ENCODE measurements at places on chromosomes 5 and 9.
A peak's percentile ranks its signal among the peaks of the same experiment; 100 is the strongest.

DNA sequence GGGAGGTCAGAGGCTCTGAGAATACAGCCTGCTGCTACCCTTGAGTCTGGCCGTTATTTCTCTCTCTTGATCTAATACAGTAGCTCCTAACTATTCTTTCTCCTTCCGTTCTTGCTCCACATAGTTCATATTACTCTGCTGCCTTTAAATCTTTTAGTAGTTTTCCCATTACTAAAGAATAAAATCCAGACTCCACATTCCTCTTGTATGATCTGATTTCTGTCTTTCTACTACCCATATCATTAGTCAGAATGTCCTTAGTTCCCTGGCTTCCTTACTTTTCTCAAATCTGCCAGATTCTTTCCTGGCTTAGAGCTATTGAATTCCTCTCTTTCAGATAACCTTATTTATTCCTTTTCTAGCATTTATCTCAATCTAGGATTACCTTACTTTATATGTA lies 40.0 kb downstream of the MARCHF6 start:
- no peak for DNase-seq

GRCh38 chr5:67494186-67494855 lies 297.7 kb upstream of the CD180 start:
- no peak for DNase-seq

DNA sequence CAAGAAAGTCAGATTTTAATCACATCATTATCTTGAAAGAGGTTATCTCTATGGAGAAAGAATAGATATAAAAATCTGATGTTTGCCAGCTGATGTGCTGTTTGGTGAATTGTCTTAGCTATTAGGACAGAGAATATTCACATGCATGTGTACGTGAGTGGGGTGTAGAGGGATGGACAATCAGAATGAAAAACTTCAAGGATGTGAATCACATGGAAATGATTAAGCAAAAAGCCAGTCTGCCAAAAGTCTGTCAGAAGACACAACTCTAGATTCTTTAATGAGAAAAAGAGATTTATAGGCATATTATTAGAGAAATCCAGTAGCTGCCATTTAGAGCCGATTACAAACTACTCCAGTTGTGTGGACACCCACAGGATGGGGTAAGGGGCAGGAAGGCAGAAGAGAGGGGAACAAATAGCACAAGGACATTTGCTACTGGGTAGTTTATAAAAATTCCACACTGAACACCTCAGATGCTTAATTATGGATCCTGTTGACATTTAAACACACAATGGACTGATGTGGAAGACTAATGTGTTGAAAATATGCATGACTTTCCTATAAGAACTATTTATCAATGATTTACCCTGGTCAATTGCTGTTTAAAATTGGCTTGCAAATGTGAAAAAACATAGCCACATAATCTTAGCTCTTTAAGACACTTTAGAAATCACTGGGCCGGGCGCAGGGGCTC lies 127.4 kb downstream of the PTTG1 start:
- no peak for DNase-seq

GRCh38 chr5:343461-344401 lies 22.2 kb downstream of the AHRR start:
- DNase-seq, result no peak

DNA sequence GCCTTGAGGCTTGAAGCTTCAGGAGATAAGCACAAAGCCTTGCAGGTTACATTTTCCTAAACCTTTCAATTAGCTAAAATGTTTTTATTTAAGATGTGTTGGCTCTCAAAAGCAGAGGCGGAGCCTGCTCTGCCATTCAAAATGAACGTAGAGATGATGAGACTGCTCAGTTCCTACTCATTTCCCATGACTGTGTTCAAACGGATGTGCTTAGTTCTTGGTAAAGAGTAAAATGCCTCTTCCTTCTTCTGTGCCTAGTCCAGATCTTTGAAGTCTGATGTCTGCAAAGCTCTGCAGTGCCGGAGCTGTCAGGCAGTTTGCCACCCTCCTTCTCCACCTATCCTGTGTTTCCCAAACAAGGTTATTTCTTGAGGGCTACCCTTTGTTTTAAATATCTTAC lies 46.3 kb upstream of the ADAMTSL1 start:
- DNase-seq, result no peak

GRCh38 chr5:22431840-22432239 lies 421.3 kb downstream of the CDH12 start:
- DNase-seq, result no peak

- no peak for DNase-seq
These were observed 5.1 kb upstream of the RALGDS start for GRCh38 chr9:133125941-133126696.

- no peak for DNase-seq
These were observed 5.4 kb upstream of the ZDHHC12 start for GRCh38 chr9:128729302-128729701.

DNA sequence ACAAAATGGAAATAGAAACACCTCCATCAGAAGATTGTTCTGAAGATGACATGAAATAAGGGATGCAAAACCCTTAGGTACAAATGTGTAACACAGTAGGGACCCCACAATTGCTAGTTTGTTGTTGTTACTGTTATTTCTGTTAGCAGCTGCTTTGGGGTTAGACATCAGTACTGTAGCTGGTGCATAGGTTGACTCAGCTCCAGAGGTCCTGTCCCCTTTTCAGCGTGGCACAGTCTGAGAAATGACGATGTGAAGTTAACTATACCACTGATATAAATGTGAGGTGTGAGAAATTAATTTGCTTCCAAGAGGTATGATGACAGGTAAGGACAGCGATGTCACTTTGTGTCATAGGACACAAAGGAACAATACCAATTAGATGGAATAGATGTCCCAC lies 384.6 kb upstream of the KLF4 start:
- no peak for DNase-seq

- no peak for DNase-seq
These were observed 68.1 kb downstream of the COL5A1 start for GRCh38 chr9:134709512-134710270.

DNA sequence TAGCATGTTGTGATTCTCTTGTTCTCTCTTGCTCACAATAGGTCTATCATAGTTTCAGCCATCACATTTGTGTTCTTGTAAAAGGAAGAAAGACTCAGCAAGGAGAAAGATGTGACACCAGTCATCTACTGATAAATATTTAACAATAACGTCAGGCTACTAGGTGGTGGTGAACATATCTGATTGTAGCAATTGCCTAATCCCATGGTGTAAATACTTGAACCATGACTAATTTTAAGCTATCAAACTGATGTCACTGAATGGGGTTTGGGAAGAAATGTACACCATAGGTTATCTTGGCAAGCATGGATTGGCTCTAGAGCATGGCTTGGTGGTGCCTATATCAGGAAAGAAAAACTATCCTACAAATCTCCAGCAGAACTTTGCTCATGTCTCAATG lies 16.6 kb downstream of the DMRTA1 start:
- DNase-seq, result no peak

- DNase-seq, result no peak
These were observed 261.2 kb upstream of the ANKRD55 start for GRCh38 chr5:56494300-56494731.

GRCh38 chr9:79145442-79145841 lies 426.3 kb upstream of the TLE4 start:
- DNase-seq, result no peak

DNA sequence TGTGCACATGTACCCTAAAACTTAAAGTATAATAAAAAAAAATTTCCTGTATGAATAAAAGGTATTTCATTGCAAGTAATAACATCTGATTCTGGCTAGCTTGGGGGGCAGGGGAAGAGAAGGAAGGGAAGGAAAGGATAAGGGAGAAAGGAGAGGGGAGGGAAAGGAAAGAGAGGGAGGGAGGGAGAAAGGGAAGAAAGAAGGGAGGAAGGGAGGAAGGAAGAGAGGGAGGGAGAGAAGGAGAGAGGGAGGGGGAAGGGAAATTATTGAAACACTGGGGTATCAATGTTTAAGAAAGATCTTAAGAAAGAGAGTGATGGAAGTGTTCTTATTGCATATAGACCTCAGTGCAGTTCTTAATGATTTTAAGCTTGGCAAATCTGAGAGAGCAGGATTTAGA lies 129.8 kb upstream of the ZNF366 start:
- no peak for DNase-seq

DNA sequence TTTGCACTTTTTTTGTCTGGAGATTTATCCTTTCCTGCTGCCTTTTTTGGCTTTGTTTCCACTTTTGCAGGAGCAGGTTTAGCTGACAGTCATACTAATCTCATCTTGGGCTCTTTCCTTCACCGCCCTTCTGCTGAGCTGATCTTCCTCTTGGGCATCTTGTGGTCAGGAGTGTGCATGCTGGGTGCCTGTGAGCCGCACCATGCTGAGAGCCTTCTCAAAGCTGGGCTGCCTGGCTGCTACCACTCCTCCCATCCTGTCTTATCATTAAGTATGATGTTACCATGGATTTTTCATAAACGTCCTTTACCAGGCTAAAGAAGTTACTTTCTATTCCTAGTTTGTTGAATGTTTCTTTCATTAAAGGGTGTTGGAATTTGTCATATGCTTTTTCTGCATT lies 49.5 kb upstream of the MCCC2 start:
- DNase-seq, result no peak

GRCh38 chr5:88675708-88676636 lies 207.0 kb downstream of the MEF2C start:
- DNase-seq, result peak; percentile 80

GRCh38 chr5:102294886-102295395 lies 1.1 kb downstream of the SLCO4C1 start:
- DNase-seq, result peak; percentile 8

- no peak for DNase-seq
These were observed 34.0 kb downstream of the RASGEF1C start for GRCh38 chr5:180175015-180175431.

DNA sequence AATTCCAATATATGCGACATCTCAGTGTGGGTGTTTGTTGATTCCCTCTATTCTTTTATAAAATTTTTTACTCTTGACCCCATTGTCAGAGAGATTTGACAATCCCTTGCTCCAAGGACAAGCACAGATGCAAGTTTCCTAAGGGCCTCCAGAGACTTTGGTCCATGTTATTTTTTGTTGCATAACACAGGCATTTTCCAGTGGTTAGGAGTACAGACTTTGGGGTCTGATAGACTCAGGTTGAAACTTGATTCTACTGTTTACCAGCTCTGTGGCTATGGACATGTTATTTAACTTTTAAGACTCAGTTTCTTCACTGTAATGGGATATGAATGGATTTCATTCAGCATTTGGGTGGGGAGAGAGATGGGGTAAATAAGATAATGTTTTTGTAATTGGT lies 361.3 kb downstream of the ENC1 start:
- no peak for DNase-seq

GRCh38 chr5:136427426-136427825 lies 62.1 kb upstream of the TRPC7 start:
- DNase-seq, result no peak

- no peak for DNase-seq
These were observed 117.5 kb downstream of the FGF1 start for GRCh38 chr5:142568283-142568995.

GRCh38 chr9:137087409-137087925 lies 682 bp downstream of the MAN1B1 start:
- DNase-seq, result no peak

DNA sequence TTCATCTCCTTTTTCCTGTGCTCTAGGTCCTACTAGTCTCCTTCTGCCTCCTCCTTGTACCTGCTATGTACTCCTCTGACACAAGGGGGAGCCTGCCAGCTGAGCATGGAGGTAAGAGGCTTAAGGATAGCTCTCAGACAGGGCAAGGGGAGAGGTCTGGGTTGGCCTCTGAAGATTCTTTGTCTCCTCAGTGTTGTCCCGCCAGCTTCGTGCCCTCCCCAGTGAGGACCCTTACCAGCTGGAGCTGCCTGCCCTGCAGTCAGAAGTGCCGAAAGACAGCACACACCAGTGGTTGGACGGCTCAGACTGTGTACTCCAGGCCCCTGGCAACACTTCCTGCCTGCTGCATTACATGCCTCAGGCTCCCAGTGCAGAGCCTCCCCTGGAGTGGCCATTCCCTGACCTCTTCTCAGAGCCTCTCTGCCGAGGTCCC lies 3.8 kb downstream of the CREB3 start:
- DNase-seq, result peak; percentile 20

GRCh38 chr9:135123773-135124134 lies 36.3 kb downstream of the OLFM1 start:
- no peak for DNase-seq

DNA sequence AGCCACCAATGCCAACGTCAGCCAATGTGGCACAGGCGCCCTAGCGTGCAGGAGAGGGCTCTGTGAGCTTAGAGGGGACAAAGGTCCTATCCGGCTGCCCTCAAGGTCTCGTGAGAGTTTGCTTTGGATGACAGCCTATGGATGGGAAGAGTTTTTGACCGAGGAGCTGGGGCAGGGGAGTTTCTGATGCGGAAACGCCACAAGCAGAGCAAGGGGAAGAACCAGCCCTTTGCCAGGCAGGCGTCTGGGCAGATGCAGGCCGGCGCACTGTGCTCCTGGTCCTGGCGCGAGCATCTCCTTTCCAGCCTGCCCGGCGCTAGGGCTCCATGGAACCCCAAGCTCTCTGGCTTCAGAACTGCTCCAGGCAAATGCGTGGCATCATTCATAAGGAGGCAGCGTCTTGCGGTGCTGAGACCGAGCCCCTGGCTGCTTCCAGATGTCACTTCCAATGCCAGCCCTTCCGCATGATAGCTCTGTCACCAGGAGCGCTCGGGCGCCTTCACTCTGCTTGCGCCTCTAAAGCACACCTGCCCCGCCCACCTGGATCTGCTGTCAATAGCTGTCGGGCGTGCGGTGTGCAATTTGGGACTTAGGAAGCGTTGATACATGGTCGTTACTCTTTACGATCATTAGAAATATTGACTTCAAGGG lies 374.9 kb upstream of the IRX1 start:
- no peak for DNase-seq

DNA sequence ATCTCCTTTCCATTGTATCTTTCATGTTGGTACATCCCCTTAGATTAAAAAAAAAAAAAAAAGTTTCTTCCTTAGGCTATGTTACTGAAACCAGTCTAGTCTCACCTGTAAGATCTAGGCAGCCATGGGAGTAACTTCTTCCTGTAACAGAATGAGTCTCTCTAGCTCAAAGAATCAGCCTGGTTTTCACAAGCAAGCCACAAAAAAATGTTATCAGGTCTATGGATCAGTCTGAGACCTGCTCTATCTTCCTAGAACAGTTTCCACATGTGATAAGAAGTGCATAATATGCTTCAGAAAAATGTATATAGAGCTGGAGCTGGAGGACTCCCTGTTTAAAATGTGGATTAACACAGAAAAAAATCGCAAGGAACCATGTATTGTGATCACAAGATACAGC lies 53.8 kb downstream of the ARRDC3 start:
- DNase-seq, result no peak

- no peak for DNase-seq
These were observed 431.2 kb downstream of the AGTPBP1 start for GRCh38 chr9:85310573-85310972.

- no peak for DNase-seq
These were observed 15.1 kb downstream of the DMAC1 start for GRCh38 chr9:7784472-7784871.

- DNase-seq, result no peak
These were observed 304.6 kb downstream of the SLCO4C1 start for GRCh38 chr5:101991486-101991885.

- no peak for DNase-seq
These were observed 198.7 kb upstream of the KLF9 start for GRCh38 chr9:70613024-70613768.

- DNase-seq, result no peak
These were observed 43.6 kb downstream of the SLC6A3 start for GRCh38 chr5:1401536-1402138.

Data from SK-N-MC (cell line).